ENCODE measurements at places on chromosomes 13 and 19. TPM values are rescaled to one million over a fixed set of nuclear protein-coding genes. Genes with fewer than 3 reads are reported as not detected.

Gene DHX34
- total RNA-seq: 11.9 TPM

Gene CGB1
- total RNA-seq: not detected

Gene PTGIR
- 12.5 TPM for total RNA-seq

Gene PTGER1
- total RNA-seq: 0.53 TPM

Gene INSL3
- total RNA-seq: 7.2 TPM

Gene MYO9B
- total RNA-seq: 213 TPM

Gene SPACA4
- not detected for total RNA-seq

Gene CRB3
- total RNA-seq: 1.3 TPM

Gene CALR3
- not detected for total RNA-seq
